ENCODE measurements at places on chromosomes 11 and 22.

DNA sequence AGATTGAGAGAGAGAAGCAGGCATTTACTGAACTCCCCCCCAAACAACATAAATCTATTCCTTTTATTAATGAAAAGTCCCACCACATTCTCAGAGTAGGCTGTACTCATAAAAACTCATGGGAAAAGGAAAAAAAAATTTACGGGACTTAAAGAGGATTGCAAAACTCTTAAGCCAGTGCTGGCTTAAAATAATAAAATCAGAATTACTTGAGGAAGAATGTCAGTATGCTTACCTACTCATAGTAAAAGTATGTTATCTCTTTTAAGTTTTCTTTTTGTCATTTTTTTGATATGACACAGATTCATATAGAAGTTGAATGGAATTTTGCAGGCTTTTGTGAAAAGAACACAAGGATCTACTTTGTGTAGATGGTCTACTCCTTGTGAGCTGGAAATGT is 126.3 kb downstream of the LUZP2 start:
- DNase-seq = no peak

DNA sequence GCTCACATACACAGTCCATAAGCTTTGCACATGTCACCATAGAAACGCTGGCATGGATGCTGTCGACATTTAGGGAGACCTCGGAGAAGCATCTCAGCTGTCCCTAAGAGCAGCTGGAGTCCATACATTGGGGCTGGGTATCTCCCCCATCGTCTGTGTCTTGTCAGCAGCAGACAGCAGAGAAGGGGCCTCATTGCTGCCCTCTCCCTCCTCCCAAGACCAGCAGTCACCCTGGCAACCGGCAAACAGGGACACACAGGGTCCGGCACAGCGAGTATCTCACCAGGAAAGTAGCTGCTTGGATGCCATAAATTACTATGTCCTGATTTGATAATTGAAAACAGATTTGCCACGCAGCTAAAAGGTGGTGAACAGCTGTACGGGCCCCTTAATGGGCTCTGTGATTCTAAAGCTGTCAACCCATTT is 84.4 kb downstream of the CD44 start:
- DNase-seq = no peak

GRCh38 chr11:70883973-70884623 is 368.3 kb downstream of the SHANK2 start:
- DNase-seq = no peak

DNA sequence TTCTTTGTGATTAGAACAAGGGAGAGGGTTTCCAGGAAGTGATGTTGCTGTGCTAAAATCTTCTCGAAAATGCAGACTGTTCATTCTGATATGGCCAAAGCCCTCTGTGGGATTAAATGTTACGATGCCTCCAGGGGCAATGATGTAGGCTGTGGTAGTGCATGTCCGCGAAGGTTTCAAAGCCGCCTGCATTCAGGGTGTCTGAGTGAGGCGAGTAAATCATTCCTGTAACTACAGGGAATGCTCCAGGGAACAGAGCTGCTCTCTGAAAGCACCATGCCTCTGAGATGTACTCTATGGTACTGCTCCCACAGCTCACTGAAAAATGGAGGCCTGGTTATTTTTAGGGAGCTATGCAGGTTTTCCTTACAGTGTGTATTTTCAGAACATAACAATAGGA is 21.2 kb downstream of the PDGFD start:
- DNase-seq = no peak

DNA sequence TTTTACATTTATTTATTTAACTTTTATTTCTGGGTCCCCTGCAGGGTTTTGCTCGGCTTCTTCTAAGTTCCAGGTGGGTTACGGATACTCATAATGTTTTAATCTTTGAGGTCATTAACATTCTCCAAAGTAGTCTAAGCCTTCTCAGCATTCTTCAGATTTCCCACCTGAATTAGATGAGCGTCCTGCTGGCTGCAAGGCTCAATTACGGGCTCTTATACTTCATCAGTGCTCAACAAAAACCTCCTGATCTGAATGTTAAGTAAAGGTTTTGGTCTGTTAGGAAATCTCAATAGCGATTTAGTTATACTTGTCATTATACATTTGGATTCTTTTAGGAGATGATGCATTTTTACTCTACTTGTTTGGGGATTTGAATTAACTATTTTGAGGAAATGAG is 27.3 kb upstream of the NFRKB start:
- DNase-seq = no peak

GRCh38 chr11:19087658-19088057 is 27.1 kb upstream of the MRGPRX2 start:
- DNase-seq = no peak

DNA sequence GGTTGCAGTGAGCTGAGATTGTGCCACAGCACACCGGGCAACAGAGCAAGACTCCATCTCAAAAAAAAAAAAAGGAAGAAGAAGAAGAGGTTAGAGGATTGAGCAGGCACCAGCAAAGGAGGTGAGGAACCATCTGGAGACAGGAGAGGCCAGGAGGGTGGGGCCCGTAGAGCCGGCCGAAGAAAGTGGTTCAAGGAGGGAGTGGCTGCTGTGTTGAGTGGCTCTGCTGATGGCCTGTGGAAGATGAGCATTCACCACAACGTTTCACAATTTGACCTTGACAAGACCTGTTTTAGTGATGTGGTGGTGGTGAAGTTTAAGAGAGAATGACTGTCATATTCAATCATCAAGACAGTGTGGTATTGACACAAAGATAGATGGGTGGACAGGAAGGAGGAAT is 6.8 kb upstream of the CTSD start:
- no peak for DNase-seq

GRCh38 chr11:78791254-78791653 is 216.6 kb upstream of the NARS2 start:
- DNase-seq = no peak

DNA sequence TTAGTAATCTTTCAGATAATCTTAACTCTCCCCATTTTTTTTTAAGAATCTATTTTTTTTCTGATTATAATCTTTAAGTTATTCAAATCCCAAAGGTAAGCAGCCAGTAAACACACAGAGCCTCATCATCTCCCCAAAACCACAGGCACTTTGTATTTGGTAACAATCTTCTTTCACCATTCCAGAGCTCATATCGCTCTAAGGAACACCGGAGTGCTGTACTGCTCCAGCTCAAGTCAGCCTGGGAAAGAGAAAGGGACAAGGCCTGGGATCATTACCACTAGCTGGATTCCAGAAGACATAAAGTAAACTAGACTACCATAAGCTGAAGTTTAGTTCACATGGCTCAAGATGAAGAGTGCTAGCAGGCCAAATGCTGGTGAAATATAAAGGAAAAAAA is 73.0 kb upstream of the APOA1 start:
- DNase-seq = no peak

GRCh38 chr11:17267576-17267975 is 9.0 kb upstream of the NUCB2 start:
- DNase-seq = no peak

DNA sequence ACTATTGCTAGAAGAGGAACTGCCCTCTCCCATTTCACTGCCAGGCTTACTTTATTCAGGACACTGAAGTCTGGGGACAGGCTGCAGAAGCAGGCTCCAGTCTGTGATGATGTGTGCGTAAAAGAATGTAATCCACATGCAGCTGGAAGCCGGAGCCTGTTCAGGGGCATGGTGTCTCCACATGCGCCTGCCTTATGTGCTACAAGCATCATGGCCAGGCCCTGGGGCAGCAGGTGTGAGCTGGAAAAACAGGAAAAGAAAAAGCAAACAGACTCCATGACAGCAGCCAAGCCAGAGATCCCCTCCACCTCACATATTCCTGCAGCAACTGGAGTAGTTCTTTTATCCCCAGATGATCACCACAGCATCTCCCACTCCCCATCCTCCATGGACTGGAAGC is 33.4 kb downstream of the ARFGAP2 start:
- DNase-seq = no peak

DNA sequence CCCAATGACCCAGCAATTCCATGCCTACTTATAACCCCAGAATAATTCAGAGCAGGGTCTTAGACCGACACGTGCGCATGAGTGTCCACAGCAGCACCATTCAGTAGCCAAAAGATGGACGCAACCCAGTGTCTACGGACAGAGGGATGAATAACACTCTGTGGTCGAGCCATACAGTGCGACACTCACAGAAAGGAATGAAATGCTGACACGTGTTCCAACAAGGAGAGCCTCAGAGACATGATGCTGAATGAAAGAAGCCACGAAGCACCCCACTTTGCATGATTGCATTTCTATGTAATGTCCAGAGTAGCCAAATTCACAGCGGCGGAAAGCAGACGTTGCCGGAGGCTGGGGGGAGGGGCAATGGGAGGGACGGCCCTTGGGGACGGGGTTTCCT is 134.4 kb downstream of the CTTN start:
- no peak for DNase-seq

DNA sequence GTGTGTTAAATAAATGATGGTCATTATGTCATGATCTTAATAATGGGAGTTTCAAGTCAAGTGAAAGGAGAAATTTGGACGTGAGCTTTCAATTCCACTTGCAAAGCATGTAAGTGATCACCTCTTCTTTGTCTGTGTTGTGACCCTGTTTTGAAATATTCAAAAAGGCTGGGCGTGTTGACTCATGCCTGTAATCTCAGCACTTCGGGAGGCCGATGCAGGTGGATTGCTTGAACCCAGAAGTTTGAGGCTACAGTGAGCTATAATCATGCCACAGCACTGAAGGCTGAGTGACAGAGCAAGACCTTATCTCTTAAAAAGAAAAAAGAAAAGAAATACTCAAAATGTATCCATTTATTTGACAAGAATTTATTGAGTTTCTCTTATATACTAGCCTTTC is 32.9 kb upstream of the EED start:
- DNase-seq = no peak

- peak; percentile 18 for DNase-seq
Measured at GRCh38 chr11:19723572-19724342, 11.1 kb downstream of the NAV2 start.

- DNase-seq = no peak
Measured at GRCh38 chr11:115720602-115721245, 216.5 kb upstream of the CADM1 start.

- DNase-seq = no peak
Measured at GRCh38 chr11:128565881-128566280, 21.5 kb downstream of the ETS1 start.

DNA sequence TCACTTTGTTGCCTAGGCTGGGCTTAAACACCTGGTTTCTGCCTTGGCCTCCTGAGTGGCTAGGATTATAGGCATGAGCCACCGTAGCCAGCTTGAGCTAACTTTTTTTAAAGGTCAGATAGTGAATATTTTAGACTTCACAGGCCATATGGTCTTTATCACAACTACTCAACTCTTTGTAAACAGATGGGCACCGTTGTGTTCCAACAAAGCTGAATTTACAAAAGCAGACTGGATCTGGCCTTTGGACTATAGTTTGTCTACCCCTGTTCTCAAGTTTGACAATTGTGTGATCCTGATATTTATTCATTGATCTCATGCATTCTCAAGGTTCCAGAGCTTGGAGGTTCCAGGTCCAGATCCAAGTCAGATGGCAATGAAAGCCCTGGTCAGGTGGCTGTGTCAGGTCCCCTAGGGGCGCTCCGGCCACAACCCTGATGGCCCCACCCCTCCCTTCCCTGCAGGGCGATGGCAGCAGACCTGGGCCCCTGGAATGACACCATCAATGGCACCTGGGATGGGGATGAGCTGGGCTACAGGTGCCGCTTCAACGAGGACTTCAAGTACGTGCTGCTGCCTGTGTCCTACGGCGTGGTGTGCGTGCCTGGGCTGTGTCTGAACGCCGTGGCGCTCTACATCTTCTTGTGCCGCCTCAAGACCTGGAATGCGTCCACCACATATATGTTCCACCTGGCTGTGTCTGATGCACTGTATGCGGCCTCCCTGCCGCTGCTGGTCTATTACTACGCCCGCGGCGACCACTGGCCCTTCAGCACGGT is 15.8 kb downstream of the P2RY2 start:
- no peak for DNase-seq

DNA sequence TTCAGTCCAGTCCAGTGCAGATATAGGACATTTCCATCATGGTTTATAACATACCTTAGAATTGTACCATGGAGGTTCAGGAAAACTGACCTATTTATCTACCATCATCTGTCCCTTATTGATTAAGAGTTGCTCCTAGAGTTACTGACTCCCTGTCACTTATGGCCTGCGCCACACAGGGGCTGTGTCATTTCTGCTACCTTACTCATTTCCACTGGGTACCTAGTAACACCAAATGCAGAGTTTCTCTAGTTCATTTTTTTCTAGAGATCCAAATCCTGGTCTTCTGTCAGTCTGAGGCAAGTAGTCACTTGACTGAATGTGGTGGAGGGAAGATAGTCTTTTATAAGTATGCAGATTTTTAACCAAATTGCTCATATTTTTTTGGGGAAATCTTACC is 59.2 kb downstream of the PDE3B start:
- no peak for DNase-seq

GRCh38 chr11:2998073-2998850 is 6.1 kb upstream of the NAP1L4 start:
- no peak for DNase-seq

DNA sequence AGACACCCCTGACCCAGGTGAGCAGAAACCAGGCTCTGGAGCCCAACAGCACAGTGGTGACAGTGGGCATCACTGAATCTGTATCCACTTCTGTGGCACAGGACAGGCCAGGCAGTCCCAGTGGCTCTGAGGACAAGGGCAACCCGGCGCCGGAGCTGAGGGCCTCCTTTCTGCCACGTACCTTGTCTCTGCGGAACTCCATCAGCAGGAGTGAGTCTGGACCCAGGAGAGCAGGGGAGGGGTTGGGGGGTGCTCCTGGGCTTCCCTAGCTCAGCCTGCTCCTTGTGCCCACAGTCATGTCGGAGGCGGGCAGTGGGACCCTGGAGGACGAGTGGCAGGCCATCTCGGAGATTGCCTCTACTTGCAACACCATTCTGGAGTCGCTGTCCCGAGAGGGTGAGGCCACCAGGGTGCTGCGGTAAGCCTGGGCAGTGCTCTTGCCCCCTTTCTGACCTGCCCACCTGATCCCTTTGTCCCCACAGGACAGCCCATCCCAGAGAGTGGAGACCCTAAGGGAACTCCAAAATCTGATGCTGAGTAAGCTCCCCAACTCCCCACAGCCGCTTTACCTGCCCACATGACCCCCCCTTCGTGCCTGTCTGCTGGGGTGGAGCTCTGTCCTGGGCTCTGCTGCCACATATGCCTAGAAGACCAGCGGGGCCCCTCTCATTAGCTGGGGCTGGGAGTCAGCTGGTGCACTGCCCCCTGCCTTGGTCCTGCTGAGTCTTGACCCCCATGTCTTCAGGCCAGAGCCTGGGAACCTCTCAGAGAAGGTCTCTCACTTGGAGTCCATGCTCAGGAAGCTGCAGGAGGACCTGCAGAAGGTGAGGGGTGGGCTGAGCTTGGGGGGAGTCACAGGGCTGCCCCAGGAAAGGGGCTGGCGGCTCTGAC is 12.0 kb downstream of the SIPA1 start:
- DNase-seq = no peak

GRCh38 chr11:122394313-122394712 is 261.2 kb upstream of the UBASH3B start:
- DNase-seq = no peak

Measured in activated CD8-positive, alpha-beta memory T cell treated with anti-CD3 and anti-CD28 coated beads for 4 hours (primary cell).